ENCODE measurements at places on chromosomes 16 and 17. TPM values are rescaled to one million over a fixed set of nuclear protein-coding genes. Genes with fewer than 3 reads are reported as not detected.

DNA sequence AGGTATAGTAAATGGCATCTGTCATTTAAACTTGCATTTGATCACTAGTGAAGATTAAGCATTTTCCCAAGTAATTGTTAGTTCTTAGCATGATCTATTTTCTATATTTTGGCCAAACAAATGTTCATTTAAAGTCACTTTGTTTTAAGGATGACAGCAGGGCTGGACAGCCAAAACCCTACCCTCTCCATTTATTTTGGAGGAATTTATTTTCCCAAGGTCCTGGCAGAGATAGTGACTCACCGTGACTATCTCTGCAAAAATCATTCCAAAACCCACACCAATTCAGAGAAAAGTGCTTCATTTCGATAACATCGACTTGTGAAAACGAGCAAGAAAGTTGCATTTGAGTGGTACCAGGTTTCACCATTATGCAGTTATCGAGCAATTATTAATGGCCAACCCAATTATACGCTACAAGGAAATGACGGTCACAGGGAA, 665 bp upstream of the AKAP1 start:
- no peak for DNase-seq

GRCh38 chr17:19753051-19753509, 5.0 kb upstream of the ALDH3A1 start:
- DNase-seq = no peak

TEKT3 gene
- total RNA-seq = 52.0 TPM

KRT24 gene
- 0.12 TPM for total RNA-seq

KCNH4 gene
- 0.56 TPM for total RNA-seq

All from testis (tissue), 5 donors.